ENCODE measurements at places on chromosomes 4 and X. TPM values are rescaled to one million over a fixed set of nuclear protein-coding genes. Genes with fewer than 3 reads are reported as not detected.
A peak's percentile ranks its signal among the peaks of the same experiment; 100 is the strongest.

Gene FGD1
- total RNA-seq, result 10.3 TPM

Gene KCTD8
- total RNA-seq, result 24.0 TPM

Gene DCK
- 40.6 TPM for total RNA-seq

DNA sequence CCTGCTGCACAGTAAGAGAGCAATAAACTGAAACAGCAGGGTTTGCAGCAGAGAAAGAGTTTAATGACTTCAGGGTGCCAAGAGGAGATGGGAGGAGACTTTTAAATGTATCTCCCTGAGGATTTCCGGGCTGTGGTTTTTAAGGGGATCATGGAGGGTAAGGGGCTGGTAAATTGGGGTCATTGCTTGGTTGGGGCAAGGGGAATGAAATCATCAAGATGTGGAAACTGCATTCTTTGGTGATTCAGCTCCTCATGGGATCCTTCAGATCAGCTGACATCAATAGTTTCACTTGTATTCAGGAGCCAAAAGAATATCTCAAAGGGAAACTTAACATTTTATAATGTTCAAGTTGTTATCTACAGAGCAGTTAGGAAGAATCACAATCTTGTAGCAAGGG is 174.3 kb upstream of the ANXA10 start:
- no peak for DNase-seq

Gene NWD2
- total RNA-seq, result 11.1 TPM

DNA sequence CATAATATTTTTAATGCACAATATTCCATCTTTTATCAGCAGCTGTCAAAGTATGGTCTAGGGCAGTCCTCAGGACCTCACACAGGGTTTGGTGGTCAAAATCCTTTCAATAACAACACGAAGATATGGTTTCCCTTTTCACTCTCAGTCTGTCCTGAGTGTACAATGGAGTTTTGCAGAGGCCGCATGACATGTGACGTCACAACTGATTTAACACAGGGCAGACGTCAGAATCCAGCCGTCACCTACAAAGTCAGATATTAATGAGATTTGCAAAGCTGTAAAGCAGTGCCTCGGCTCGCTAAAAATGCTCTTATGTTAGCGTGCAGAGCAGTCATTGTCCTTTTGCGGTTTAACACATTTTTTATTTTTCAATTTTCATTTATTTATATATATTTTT is 12.5 kb downstream of the ABLIM2 start:
- DNase-seq, result no peak

DNA sequence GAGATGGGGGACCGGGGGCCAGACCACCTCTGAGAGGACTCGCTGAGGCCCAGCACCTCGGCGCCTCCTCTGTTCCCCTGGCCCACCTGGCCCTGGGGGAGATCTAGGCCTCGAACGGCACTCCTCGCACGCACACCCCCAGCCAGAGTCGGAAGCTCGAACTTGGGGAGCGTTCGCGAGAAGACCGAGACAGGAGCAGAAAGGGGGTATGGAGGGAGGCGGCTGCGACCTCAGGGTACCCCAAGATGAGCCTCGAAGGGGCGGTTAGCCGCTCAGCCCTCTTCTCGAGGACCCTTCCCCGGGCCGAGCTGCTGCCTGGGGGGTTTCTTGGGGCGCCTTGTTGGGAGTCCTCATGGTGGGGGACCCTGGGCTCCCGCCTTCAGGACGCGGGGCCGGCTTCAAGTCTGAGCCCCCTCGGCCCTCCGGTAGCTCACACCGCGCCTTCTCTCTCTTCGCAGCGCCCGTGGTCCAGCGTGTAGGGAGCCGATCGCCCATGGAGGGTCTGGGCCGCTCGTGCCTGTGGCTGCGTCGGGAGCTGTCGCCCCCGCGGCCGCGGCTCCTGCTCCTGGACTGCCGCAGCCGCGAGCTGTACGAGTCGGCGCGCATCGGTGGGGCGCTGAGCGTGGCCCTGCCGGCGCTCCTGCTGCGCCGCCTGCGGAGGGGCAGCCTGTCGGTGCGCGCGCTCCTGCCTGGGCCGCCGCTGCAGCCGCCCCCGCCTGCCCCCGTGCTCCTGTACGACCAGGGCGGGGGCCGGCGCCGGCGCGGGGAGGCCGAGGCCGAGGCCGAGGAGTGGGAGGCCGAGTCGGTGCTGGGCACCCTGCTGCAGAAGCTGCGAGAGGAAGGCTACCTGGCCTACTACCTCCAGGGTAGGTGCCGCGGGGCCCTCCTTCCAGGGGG is 706 bp downstream of the DUSP9 start:
- DNase-seq, result no peak

- DNase-seq, result no peak
Observed at GRCh38 chr4:172740434-172740833, 428.2 kb upstream of the GALNT7 start.

Gene PCDH11X
- 37.2 TPM for total RNA-seq

GRCh38 chr4:95232358-95233156 is 316.2 kb downstream of the UNC5C start:
- DNase-seq, result no peak

DNA sequence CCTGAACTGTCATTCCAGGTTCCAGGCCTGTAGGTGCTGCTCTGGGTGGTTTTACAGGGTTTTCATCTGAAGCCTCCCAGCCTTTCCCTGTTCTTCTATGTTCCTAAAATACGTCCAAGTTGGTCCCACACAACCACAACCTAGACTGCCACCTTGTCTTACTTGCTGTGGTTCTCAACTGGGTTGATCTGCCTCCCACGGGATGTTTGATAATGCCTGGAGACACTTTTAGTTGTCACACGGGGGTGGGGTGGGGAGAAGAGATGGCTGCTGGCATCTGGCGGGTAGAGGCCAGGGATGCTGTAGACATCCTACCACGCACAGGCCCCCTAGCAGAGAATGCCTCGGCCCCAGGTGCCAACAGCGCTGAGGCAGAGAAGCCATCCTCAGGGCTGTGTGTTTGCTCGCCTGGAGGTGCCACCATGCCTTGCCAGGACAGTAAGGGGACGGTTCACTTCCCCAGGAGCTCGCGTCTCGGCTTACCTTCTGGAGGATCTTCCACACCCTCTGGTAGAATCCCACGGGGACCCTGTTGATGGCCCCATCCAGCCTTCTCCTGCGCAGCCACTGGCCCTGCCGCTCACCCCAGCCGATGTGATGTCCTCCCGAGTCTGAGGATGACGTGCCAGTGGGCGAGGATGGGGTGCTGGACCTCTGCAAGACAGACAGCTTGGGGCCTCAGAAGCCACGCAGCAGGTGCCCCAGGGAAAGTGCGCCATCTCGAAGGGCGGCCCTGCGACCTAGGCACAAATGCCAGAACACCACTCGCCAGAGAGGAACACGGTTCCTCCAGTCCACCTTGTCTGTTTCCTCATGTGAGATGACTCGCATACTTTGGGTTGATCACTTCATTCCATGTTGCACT is 87.0 kb downstream of the PHKA2 start:
- DNase-seq, result no peak

- DNase-seq, result no peak
Observed at GRCh38 chr4:152207378-152207720, 328.5 kb downstream of the FBXW7 start.

GRCh38 chr4:110364911-110365520 is 110.9 kb upstream of the ENPEP start:
- no peak for DNase-seq

Gene PDLIM3
- 93.4 TPM for total RNA-seq

DNA sequence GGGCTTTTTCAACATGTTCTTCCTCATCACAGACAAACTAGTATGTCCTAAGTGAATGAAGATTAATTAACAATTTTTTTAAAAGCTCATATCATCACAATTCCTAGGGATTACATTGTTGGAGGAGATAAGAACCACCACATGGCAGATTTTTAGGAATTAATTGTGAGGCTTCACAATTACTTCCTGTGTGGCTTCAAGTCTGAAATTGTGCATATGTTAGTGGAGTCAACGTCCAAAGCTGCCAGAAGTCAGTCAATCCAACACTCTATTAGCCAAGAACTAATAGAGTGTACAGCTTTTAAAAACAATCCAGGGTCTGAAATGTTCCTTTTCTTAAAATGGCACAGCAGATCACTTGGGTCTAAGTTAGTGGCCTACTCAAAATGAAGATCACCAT is 49.3 kb upstream of the C1QTNF7 start:
- DNase-seq, result no peak

Gene ARX
- total RNA-seq, result not detected

Gene ZCCHC12
- total RNA-seq, result 41.1 TPM

Gene CNOT6L
- 43.3 TPM for total RNA-seq

- no peak for DNase-seq
Observed at GRCh38 chr4:169438057-169438480, 167.3 kb upstream of the SH3RF1 start.

GRCh38 chr4:186757696-186758355 is 34.2 kb upstream of the FAT1 start:
- DNase-seq, result no peak

Gene SHROOM2
- total RNA-seq, result 22.5 TPM

Gene CITED1
- 3.9 TPM for total RNA-seq

- DNase-seq, result no peak
Observed at GRCh38 chr4:117096886-117097285, 11.5 kb upstream of the TRAM1L1 start.

Gene JCHAIN
- 3.6 TPM for total RNA-seq

- no peak for DNase-seq
Observed at GRCh38 chr4:140195806-140196205, 41.8 kb upstream of the MAML3 start.

GRCh38 chrX:97527725-97528124 is 644.0 kb downstream of the RPA4 start:
- DNase-seq, result no peak

DNA sequence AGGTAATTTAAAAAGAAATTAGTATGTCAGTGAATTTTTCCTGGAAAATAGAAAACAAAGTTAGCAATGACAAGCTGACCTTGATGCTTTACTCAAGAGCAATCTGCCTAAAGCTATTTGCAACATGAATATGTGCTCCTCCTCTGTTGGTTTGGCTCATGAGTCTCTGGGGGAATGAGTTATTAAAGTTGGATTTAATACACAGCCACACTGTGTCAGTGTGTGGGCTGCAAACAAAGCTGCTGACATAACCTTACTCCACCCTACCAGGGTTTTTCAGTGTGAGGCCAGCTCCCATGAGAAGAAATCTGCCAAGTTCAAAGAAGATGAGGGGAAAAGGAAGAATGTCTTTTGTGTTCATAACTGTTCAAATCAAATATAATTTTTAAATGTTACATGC is 280.5 kb downstream of the TLL1 start:
- no peak for DNase-seq

GRCh38 chr4:111842336-111842735 is 302.9 kb upstream of the FAM241A start:
- no peak for DNase-seq

GRCh38 chr4:75781305-75781704 is 56.9 kb downstream of the USO1 start:
- no peak for DNase-seq

DNA sequence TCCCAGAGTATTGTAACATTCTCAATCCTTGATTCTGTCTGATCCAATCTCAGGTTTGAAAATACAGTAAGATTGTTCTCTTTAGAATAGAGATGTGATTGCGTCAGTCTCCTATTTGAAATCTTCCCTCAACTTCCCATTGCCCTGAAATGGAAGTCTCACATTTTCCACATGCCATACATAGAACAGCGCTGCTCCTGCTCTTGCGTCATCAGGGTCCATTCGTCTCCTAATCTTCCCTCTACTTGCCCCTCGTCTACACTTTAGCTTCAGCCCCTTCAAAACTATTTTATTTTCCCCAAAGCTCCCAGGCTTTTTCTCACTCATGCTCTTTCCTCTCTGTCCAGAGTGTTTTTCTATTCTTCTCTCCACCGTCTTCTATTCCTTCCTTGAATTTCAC is 301.7 kb upstream of the MAGEB2 start:
- no peak for DNase-seq

Gene TRIM61
- 2.2 TPM for total RNA-seq

DNA sequence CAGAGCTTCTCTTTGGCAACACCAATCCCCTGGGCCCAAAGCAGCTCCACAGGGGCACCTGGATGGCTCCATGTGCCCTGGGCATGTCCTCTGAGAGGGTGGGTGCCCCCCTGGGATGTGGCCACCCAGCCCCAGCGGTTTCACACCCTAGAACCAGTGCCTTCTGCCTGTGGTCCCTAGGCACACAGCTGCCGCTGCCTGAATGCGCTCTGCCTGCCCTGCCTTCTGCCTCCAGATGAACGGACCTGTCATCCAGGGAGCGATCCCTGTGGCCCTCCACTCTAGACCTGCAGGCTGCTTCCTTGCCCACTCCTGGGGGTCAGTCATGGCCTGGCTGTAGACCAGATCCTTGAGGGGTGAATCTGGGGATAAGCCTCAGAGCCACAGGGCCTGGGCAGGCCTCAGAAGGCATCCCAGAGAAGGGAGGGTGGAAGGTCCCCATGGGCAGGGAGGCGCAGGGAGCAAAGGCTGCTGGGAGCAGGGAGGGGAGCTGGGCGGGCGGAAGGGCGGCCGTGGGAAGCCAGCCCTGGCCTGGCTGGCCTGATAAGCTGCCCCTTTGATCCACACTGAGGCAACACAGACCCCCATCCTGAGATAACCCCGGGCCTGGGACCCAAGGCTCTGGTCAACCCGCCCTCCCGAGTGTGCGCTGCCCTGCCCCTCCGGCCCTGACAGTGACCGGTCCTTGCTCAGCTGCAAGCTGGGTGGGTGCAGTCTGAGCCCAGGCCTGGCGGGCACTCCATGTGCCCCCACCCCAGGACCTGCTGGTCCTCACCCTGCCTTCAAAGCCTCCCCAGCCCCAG is 8.1 kb upstream of the FGFR3 start:
- DNase-seq, result peak; percentile 37

- peak; percentile 52 for DNase-seq
Observed at GRCh38 chrX:71178908-71179307, 34.3 kb downstream of the NLGN3 start.

GRCh38 chr4:139550724-139551429 is 5.1 kb downstream of the SETD7 start:
- DNase-seq, result no peak

DNA sequence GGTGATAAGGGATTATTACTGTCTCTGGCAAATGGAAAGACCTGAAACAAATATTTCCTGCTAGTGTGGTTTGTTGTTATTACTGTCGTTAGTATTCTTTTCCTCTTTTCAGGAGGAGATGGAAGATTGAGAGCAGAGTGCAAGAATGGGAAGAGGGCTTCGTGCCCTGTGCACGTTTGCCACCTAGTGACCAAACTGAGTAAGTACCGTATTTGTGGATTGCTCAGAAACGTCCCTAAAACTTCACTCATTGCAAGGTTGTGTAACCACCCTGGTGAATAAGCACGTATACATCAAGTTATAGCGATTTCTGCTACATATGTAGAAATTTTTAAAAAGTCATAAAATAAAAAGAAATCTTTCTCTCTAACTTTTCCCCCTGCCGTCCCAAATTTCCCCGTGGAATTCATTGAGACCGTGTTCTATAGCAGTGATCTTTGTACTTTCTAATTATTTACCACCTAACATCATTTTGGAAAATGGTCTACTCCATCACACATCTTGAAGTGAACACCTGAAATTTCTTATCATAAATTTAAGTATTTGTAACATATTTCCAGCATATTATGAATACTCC is 24.3 kb downstream of the LINC00632 start:
- DNase-seq, result peak; percentile 49

Gene IL3RA
- total RNA-seq, result 2.4 TPM
